ENCODE measurements at places on chromosomes 4 and X.

GRCh38 chr4:54371173-54371572 is 142.1 kb downstream of the PDGFRA start:
- no peak for DNase-seq

- DNase-seq = peak; percentile 49
Observed at GRCh38 chr4:792626-793092, 33.3 kb downstream of the CPLX1 start.

DNA sequence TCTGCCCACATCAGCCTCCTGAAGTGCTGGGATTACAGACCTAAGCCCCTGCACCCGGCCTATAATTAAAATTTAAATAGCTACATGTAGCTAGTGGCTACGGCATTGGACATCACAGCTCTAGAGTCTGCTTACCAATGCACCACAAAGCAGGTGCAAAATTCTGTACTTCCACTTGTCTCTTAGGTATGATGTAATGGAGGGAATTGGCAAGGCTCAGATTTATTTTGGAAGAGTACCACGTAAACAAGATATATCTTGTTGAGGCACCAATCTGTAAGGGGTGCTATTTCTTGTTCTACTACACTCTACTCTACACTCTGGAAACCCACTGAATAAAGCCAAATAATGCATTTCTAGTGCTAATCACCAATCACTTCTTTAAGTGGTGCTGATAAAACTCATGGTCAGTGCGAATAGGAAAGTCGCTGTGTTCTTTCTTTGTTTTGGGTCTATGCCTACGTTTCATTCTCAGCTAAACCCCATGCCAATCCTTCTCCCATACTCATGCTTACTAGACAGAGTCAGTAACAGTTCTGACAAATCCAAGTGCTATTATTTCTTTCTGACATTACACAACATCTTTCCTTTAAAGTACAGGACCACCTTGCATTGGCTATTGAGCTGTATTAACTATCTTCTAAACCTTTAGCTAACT is 92.3 kb downstream of the GC start:
- DNase-seq = no peak

GRCh38 chr4:153784166-153784699 is 4.7 kb downstream of the SFRP2 start:
- no peak for DNase-seq

- no peak for DNase-seq
Observed at GRCh38 chrX:26597981-26598380, 382.0 kb downstream of the MAGEB5 start.
